Regular cardiac myocyte (primary cell): ENCODE measurements at places on chromosomes 3 and 15. TPM values are rescaled to one million over a fixed set of nuclear protein-coding genes. Genes with fewer than 3 reads are reported as not detected.

The CDHR4 gene
- not detected in 2 replicates for total RNA-seq

The TLR9 gene
- not detected in 2 replicates for total RNA-seq

The CPOX gene
- total RNA-seq, result 50.6 and 62.9 TPM in 2 replicates

The A4GNT gene
- total RNA-seq, result not detected in 2 replicates

The TSC22D2 gene
- 5.1 and 8.8 TPM in 2 replicates for total RNA-seq

The COX5A gene
- 24.8 and 61.7 TPM in 2 replicates for total RNA-seq
